GM23248 (cell line): ENCODE measurements at places on chromosomes 2 and 18.

GRCh38 chr18:26036635-26037034 is 53.8 kb downstream of the SS18 start:
- DNase-seq: no peak

DNA sequence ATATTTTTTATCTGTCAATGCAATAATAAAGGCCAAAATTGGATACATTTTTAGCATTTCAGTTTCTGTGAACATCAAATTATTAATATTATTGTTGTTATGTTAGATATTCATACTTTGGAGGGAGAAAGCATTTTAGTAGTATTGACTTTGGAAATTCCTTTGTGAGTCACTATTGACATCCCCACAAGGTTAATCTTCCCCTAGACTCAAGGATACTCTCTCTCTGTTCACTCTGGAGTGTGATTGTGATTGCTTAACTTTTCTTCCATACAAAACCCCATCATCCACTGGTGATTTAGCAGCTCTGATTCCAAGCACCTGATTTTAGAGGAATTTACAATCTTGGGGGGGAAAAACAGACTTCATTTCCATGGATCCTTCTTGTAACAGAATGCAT is 352.0 kb downstream of the THSD7B start:
- DNase-seq: peak; percentile 39

DNA sequence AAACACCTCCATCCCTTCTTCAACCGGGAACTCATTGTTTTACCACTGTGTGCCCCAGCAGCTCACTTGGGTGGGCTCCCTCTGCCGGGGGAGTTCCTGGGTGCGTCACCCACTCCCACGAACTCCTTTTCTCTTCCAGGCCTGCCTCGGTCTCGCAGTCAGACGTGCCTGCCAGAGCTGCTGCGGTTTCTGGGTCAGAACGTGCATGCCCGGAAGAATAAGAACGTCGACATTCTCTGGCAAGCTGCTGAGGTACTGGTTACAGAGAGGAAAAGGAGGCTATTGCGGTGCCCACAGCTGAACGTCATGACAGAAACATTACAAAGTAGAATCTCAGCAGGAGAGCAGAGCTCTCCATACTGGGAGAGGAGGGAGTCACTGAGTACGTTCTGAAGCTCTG is 35.6 kb downstream of the COA5 start:
- no peak for DNase-seq

DNA sequence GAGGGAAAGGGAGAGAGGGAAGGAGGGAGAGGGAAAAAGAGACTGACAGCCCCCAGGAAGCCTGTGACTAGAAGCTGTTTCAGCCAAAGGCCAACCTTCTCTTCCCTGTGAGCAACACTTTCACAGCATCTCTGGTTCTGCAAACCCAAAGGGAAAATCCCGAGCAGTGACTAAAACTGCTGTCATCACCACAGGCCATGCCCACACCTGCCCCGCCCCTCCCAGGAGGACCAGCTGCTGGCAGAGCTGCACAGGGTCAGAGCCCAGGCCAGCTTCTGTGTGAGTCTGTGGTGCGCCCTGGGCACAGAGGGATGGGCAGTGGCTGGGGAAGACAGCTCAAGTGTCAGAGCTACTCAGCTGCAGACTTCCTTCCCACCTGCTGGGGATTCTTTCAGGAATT is 64.9 kb upstream of the OTOS start:
- peak; percentile 85 for DNase-seq

DNA sequence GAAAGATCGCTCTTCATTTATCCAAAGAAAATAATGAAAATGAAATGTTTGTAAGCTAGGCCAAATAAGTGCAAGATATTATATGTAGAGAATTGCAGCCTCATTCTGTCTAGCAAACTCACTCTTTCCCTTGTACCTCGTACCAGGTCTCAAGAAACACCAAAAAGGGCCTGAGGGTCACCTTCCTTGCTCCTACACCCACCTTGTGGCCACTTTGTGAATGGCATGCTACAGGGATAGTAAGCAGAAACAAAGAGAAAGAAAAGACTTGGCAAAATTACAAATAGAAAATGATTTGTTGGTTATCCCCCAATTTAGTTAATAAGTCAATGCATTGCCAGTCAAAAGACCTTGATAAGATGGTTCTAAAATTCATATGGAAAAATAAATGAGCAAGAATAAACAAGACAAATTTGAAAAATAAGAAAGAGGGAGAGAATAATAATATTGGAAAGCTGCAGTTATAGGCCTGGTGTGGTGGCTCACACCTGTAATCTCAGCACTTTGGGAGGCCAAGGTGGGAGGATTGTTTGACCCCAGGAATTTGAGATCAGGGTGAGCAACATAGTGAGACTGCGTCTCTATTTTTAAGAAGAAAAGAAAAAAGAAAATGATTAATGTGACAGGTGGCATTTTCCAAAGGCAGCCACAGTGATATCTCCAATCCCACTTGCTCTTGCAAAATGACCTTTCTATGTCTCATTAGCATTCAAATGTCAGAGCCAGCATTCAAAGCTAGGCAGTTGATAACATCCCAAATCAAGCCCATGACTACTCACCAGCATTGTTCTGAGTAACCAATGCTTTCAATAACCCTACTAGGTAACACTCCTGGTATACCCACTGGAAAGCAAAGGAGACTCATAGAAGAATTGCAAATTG is 38.8 kb upstream of the BMP10 start:
- peak; percentile 77 for DNase-seq
